Activated T-cell treated with anti-CD3 and anti-CD28 coated beads for 48 hours (primary cell): ENCODE measurements at places on chromosomes 4 and X.

DNA sequence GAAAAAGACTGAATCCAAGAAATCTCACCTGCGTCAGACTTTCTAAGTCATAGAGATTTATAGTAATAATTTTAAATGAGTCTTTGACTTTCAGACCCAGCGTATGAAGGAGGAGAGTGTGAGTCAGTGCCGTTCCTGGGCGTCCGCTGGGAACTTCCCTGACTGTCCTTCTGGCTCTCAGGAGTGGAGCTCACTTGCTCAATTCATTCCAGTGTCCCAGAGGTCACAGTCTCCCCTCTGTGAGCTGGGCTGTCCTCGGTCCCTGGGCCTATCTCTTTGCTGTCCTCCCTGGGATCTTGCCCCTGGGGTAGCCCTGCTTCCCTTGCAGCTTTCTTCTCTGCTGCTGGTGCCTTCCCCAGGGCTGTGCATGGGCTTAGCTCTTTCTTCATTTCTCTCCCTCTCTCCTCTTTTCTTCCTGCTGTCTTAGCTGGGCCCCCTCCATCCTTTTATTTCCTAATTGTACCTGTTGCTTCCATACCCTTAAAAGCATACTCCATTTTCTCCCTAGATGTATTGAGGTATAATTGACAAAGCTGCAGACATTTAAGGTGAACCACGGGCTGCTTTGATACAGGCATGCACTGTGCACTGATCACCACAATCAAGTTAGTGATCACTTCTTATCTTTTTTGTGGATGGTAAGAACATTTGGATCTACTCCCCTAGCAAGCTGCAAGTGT is 11.6 kb downstream of the SORBS2 start:
- no peak for DNase-seq

GRCh38 chrX:136260776-136261175 is 9.6 kb upstream of the MAP7D3 start:
- no peak for DNase-seq

DNA sequence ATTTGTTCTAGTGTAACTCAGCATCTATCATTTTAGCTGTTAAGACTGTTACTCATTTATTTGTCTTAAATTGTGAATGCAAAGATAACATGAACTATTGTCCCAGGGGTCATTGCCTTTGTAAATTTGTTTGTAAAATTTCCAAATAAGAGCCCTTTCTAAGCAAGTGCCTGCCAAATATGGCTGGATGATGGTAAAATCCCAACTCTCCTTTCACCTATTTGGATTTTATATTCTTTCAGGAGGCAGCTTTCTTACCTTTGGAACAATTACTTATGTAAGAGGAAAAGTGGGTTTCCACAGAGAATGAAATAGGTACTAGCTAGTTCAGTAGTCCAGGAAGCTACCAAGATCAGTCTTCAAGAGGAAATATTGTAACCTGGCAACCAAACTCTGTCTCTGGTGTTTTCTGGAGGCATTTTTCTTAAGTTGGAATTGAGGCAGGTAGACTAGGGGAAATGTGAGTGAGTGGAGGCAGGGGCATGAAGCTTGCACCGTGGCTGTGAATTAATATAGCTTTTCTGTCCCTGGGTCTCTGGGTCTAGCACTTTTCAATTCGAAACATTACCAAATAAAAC is 363.0 kb upstream of the ZCCHC13 start:
- DNase-seq: no peak

GRCh38 chr4:169557061-169557636 is 55.2 kb downstream of the NEK1 start:
- no peak for DNase-seq

DNA sequence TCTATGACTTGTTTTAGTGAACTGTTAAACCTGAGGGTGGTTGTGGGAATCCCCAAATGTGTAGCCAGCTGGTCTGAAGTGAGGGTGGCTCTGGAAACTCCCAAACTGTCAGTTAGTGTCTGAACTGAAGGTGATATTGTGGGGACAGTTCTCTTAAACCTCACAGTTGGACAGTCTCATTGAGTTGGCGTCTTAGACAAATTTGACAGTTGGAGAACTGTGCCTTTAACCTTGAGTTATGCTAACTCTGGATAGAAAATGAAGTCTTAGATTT is 20.7 kb upstream of the CTSO start:
- DNase-seq: no peak
